ENCODE measurements at places on chromosomes 16 and 17.

GRCh38 chr16:57185446-57185944 lies 344 bp downstream of the PSME3IP1 start:
- DNase-seq, result peak; percentile 44

- DNase-seq, result no peak
Measured at GRCh38 chr17:20154286-20155000, 145.3 kb downstream of the SPECC1 start.

DNA sequence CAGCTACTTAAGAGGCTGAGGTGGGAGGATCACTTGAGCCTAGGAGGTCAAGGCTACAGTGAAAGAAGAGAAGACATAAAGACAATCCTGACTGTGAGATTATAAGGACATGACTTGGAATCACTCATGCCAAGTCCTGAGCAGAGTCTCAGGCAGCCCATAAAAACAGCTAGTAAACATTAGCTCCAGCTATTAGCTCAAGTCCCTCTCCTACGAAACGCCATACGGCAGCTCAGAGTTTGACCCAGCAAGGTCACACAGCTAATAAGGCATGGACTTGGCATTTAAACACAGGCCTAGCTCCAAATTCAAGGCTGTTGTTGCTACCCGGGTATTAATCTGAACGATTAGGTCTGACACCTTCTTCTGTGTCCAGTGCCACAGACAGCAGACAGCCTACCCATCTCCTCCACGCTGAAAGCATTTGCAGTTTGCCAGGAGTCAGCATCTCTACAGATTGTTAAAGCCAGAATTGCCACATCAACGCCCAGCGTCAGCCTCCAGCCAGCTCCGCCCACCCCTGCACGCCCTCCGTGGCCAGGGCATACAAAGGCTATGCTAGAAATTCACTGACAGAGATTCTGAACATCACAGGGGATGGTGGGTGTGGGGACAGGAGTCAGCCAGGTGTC lies 9.9 kb upstream of the TMEM114 start:
- no peak for DNase-seq

DNA sequence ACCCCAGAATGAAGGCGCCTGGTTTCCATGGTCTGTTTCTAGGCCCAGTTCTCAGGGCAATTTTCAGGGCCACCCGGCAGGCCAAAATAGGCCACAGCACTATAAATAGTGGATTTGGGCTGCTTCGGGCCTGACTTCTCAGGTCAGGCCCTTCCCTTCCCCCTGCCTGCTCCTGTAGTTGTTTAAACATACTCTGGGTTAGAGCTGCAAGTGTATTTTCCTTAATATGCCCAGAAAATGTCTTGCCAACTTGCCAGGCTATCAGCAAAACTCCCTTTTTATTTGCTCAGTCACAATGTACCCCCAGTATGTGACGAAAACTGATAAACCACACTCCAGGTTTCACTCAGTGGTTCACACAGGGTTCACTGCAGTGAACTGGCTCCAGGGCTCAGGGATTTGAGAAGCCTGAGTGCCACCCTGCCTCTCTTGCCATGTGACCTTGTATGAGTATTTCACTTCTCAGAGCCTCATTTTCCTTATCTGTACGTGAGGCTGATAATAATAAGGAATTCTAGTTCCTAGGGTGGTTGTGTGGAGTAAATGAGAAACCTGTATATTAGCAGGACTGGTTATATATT lies 76.5 kb downstream of the GPRC5B start:
- DNase-seq, result no peak

DNA sequence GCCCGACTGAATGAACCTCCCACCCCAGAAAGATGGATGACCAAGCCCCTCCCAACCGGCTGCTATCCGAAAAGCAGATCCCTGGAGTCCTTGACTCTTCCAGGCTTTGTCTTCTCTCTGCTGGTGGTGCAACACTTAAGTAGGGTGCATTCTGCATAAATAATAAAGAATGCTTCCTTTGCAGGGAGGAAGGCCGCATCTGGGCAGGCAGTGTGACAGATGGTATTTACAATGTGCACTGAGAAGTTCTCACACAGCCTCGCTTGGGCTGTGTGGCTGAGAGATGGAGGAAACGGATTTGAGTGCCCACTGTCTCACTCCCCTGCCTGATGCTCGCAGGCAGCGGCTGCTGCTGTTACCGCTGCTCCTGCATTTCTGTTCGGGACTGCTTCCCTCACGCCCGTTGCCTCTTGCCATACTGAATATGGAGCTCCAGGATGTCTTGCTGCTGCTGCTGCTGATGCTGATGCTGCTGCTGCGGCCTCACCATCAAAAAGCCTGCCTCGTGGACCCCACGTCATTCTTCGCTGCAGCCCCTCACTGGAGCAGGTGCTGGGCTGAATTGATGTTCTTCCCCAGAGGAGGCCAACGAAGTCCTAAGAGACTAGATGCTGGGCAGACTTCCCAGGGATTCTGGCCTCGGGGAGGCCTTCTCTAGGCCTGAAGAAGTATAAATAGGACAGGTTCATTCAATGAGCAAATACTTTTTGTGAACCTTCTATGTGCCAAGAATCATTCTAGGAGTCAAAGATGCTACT lies 7.1 kb upstream of the RHBDL3 start:
- peak; percentile 75 for DNase-seq

GRCh38 chr17:40818343-40818732 lies 4.1 kb downstream of the KRT10 start:
- no peak for DNase-seq

DNA sequence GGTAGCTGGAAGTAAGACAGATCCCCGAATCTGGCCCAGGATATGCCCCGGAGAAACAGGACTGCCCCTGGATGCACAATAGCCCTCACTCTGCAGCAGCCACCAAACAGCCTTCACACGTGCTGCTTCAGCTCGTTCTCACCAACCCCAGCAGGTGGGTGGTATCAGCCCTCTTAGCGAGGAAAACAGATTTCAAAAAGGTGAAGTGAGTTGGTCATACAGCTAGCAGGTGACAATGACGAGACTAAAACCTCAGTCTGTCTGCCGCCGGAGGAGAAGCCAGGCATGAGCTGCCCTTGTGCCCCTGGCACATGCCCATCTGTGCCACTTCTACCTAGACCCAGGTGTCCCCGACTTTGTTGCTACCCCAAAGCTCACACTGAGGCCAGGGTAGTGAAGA lies 92.4 kb downstream of the YPEL2 start:
- no peak for DNase-seq

GRCh38 chr17:3594051-3594800 lies 15.0 kb downstream of the TRPV1 start:
- no peak for DNase-seq

- DNase-seq, result peak; percentile 67
Measured at GRCh38 chr16:68090130-68090529, 5.0 kb downstream of the NFATC3 start.

DNA sequence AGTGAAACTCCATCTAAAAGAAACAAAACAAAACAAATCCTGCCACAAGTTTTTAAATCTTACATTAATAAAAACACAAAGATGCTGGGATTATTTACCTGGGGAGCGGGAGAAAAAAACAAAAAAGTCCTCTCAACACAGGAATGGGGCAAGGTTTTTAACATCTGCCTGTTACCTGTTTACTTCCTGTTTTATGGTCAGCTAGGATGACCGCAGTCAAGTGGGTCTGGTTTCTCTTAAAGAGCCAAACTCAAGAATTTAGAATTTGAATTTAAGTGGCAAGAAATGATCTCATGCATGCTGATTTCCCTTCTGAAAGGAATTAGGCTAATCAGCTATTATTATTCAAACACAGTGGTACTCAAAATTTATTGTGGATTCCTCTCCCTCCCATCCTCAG lies 39.7 kb upstream of the TBC1D3K start:
- DNase-seq, result no peak

GRCh38 chr17:8324132-8324531 lies 14.1 kb downstream of the ARHGEF15 start:
- no peak for DNase-seq

DNA sequence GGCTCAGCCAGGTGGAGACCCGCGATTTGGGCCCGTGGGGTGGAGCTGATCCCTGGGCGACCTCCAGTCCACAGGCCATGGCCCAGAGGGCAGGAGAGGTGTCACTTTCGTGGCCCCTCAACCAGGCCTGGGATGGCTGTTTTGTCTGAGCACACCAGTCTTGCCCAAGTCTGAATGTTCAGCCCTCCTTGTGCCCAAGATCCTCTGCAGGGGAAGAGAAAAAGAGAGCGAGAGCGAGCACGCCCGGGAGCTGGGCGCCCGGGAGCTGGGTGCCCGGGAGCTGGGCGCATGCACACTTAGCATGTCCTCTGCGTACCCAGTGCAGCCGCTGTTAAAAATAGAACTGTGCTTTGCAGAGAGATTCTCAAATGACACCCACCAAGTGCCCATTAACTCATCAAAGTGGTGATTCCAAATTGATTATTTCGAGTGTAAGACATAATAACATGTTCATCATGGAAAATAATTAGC lies 403.3 kb upstream of the TNRC6C start:
- DNase-seq, result no peak

DNA sequence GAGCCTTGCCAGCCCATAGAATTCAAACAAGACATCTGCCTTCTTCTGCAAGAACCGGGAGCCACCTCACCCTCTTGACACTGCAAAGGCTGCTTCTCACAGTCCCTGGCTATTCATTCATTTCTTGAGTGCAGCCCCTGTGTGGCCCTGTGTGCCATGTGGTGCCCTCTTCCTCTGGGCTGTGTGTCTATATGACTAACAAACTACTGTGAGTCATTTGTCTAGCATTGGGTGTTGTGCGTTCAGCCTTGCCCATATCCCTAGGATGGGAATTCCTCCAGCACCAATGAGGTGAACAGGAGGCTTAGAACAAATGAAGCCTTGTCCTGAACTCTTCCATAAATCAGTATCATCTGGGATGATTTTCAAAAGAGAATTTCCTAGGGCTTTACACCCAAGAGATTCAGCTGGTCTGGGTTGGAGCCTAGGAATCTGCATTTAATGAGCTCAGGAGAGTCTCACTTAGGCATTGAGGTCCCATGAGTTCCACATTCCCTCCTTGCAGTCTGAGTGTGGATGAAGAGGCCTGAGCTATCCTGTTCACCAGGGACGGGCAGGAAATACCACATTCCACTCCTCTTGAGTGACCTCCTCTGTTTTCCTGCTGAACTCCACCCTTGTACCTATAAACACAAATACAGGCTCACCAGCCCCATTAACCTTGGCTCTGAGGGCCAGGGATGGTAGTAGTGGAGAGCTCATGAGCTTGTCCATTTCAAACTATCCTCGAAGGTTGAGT lies 308.7 kb upstream of the N4BP1 start:
- no peak for DNase-seq

DNA sequence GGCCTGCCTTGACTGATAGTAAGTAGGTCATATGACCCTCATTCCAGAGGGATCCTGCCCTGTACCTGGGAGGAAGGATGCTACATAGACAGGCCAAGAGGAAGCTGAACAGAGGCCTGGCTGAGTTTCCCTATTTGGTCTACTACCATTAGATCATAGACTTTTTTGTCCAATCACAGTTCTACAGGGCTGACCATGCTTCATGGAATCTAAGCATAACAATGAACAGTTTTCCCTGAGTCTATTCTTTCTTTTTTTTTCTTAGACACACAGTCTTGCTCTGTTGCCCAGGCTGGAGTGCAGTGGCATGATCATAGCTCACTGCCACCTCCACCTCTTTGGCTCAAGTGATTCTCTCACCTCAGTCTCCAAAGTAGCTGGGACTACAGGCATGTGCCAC lies 3.9 kb downstream of the GPR179 start:
- no peak for DNase-seq

DNA sequence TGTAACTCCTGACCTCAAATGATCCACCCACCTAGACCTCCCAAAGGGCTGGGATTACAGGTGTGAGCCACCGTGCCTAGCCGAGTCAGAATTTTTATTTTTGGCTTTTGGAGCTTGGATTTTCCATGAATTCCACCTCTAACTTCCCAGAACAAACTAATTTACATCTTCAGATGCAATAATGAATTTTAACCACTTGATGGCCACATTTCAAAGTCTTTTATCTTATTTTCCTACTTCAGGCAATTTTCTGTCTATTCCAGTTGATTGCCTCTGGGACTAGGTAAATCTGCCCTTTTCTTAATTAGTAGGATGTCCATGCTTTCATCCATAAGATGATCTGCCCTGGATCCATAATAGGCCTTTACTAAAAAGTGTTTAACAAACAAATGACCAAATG lies 156.4 kb upstream of the ANKFN1 start:
- no peak for DNase-seq

DNA sequence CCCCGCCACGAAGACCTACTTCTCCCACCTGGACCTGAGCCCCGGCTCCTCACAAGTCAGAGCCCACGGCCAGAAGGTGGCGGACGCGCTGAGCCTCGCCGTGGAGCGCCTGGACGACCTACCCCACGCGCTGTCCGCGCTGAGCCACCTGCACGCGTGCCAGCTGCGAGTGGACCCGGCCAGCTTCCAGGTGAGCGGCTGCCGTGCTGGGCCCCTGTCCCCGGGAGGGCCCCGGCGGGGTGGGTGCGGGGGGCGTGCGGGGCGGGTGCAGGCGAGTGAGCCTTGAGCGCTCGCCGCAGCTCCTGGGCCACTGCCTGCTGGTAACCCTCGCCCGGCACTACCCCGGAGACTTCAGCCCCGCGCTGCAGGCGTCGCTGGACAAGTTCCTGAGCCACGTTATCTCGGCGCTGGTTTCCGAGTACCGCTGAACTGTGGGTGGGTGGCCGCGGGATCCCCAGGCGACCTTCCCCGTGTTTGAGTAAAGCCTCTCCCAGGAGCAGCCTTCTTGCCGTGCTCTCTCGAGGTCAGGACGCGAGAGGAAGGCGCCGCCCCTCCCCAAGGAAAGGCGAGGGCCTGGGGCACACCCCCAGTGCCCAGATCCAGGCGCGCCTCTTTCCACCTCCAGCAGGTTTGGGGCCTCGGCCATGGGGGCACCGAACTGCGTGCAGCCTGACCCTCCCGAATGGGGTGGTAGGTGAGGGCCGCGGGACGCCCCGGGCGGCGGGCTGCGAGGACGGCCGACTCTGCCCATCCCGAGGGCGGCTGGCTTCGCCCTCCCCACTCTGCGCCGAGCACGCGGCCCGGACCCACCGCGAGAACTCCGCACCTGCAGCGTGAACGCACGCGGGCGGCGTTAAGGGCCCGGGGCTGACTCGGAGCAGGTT lies 664 bp downstream of the HBQ1 start:
- DNase-seq, result peak; percentile 86

DNA sequence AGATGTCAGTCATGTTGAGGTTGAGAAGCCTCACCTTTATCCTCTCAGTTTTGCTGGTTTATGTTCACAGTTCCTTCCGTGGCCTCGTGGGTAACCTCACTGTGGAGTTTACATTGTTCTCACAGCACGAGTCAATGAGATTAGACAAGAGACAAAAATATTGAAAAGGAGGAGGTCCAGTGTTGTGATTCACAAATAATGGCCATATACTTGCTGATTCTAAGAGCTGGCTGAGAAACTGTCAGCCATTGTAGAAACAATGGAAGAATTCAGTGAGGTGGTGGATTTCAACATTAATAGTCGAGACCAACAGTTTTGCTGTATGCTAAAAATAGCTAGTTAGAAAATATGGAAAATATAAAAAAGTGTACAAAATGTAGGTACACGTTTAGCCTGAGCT lies 176.4 kb upstream of the WSCD1 start:
- no peak for DNase-seq

DNA sequence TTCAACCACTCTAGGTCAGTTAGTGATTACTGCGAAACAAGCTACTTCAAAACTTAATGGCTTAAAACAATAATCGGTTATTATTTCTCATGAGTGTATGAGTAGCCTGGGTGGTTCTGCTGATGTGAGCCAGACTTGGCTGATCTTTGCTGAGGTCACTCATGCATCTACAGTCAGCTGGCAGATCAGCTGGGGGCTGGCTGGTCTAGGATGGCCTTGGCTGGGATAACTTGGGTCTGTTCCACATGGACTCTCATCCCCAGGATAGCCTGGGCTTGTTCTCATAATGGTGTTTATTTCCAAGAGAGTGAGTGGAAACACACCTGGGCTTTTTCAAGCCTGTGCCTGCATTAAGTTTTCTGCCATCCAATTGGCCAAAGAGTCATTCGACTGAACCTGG lies 13.0 kb downstream of the CCDC182 start:
- no peak for DNase-seq

All from common myeloid progenitor, CD34-positive (primary cell).